Activated CD4-positive, alpha-beta T cell treated with anti-CD3 and anti-CD28 coated beads, Interleukin-2, amount 10 ng/mL, durations not matched to agents 24 days and 14 days (primary cell): ENCODE measurements at places on chromosomes 4 and X.

GRCh38 chrX:9498236-9498635, 33.4 kb downstream of the TBL1X start:
- no peak for DNase-seq

- DNase-seq, result no peak
These were observed 28.9 kb downstream of the CASP3 start for GRCh38 chr4:184620212-184620867.

DNA sequence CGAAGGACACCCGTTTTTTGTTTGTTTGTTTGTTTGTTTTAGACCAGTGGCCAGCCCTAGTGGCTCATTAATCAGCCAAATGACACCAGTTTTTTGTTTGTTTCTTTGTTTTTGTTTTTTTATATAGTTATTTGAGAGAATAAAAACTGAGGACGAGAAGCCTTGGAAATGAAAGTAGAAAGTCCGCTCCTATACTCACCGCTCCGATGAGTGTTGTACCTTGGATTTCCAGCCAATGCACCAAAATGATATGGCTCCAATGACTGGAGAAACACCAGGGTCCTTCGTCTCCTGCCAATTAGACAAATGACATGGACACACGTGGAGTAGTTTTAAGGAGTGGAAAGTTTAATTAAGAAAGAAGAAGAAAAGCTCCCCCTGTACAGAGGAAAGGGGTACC, 87.9 kb downstream of the ZXDA start:
- no peak for DNase-seq

- no peak for DNase-seq
These were observed 25.6 kb downstream of the CD99L2 start for GRCh38 chrX:150872773-150873336.

DNA sequence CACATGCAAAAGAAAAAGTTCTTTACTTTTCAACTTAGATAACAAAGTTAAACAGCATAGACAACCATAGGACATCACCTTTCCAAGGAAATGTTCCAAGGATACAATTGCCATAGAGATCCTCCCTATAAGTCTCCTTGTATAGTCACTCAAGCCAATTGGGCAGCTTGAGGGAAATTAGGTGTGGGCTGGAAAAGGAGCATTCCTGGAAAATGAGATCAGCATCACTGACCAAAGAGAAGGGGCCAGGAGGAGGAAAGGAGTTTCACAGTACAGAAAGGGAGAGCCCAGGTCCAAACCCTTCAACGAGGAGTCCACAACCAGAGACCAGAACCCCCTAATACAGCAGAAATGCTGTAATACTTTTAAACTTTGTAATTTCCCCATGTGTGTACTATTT, 91.5 kb upstream of the PPARGC1A start:
- DNase-seq, result no peak

GRCh38 chr4:101865501-101866062, 75.1 kb downstream of the BANK1 start:
- no peak for DNase-seq

DNA sequence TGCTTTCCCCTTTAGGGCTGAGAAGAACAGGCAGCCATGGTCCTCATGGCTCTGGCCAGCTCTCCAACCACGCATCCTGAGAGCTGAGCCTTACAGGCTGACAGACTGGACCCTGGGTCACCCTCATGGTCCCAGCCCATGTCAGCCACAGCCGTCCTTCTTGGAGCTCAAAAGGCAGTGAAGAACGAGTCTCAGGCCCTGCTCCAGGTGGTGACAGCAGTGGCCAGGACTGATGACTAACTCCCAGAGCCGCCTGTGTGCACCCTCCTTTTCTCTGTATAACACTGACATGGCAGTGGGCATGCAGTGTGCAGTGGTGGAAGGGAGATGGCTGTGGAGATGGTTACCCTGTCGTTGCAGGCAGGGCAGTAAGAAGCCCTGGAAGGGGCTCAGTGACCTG, 10.3 kb upstream of the DUSP9 start:
- DNase-seq, result no peak

DNA sequence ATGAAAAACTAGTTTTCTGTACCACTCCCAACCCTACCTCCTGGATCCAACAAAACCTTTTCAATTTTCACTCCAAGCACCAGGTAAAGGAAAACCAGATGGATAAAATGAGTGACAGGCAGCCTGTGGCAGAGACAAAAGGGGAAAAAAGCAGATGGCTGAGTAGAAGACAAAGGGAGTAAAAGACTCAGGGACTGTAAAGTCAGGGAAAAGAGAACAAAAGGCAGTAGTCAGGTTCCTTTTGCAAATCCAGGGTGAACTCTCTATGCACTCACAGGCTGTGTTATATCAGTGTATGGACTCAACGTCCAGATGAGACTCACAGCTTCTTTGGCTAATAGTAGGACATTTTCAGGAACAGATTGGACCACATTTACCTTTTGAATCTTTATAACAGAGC, 54.2 kb downstream of the QRFPR start:
- DNase-seq, result no peak

GRCh38 chrX:2901367-2902036, 27.6 kb downstream of the ARSD start:
- DNase-seq, result no peak

DNA sequence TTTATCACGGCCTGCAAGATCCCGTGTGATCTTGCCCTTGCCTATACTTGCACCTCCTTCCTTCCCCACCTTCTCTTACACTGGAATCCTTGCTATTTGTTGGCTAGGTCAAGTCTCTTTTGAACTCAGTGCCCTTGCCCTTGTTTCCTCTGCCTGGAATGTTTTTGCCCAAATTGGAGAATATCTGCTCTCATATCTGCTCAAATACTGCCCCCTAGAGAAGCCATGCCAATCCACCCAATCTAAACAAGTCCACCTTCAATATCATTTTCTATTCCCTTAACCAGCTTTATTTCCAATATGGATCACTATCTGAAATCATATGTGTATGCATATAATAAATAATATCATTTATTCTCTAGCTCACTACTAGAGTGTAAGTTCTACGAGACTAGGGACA, 1044.2 kb upstream of the FTHL17 start:
- no peak for DNase-seq

DNA sequence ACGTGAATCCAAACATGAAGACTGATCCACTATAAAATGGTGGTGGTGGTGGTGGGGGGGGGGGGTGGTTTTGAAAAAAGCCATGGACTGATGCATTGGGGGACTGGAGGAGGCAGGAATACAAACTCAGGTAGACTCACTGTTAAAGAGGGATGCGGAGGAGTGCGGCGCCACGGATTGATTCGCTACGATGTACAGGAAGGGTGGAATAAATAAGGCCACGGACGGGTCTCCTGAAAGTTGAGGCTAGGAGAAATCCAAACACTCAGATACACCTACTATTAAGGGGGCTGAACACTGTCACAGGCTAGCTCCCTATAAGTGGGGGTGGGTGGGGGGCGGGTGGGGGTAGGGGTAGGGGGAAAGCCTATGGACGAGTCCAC, 591 bp downstream of the ELK1 start:
- no peak for DNase-seq

DNA sequence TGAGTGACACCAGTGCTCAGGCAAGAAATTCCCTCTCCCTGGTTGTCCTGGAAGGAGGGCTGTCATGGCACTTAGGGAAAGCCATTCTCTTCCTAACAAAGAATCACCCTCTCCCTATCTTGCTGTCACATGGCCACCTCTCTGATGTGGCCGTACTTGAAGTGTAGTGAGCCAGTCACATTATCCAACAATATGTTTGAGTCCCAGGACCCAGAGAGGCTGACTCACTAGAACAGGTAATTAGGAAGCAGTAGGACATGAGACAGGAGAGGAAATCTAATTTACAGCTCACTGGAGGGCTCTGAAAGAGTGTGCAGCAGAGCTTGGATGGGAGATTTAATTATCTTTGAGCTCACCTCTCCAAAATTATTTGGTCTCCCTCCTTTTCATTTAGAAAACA, 299.1 kb downstream of the ARHGAP24 start:
- no peak for DNase-seq

GRCh38 chr4:127533028-127533700, 99.6 kb upstream of the INTU start:
- no peak for DNase-seq

GRCh38 chr4:180116840-180117239, 2126.4 kb upstream of the TENM3 start:
- DNase-seq, result no peak

DNA sequence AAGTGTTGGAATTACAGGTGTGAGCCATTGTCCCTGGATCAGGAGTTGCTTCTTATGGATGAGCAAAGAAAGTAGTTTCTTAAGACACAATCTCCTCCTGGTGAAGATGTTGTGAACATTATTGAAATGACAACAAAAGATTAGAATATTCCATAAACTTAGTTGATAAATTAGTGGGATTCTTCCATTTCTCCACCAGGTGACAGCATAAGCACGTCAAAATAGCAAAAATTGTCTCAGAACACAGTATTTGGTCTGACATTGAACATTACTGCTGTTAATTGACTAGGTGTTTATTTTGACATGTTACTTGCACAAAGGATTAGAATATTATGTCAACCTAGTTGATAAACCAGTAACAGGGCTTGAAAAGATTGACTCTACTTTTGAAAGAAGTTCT, 21.6 kb downstream of the CLDN34 start:
- DNase-seq, result no peak

DNA sequence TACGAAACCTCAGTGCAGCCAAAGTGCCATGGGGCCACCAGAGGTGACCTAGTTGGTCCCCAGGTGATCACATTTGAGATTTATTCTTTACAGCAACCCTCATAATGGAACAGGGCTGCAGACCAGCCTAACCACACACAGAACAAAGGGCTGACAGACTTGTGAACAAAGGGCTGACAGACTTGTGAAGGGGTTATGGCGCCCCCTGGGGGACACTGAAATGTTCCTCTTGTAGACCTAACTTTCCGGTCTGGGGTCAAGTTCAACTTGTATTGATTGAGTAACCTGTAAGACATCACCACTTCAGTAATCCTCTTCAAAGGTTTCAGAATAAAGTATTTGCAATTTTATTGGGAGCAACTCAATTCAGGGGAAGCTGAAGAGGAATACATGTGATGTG, 175.9 kb upstream of the RPS6KA3 start:
- DNase-seq, result peak; percentile 92

GRCh38 chr4:1469043-1469442, 62.8 kb upstream of the NKX1-1 start:
- DNase-seq, result no peak

GRCh38 chrX:120726294-120726693, 96.4 kb upstream of the C1GALT1C1 start:
- no peak for DNase-seq
